Left ventricle myocardium inferior (tissue), 1 donor: ENCODE measurements at places on chromosomes 4 and X. TPM values are rescaled to one million over a fixed set of nuclear protein-coding genes. Genes with fewer than 3 reads are reported as not detected.

- H3K4me1 ChIP-seq = peaks cover 10% of the 10 kb centered on the region
- no peak for DNase-seq
- no peak overlapping the region for H3K4me3 ChIP-seq
- no peak overlapping the region for H3K27ac ChIP-seq
Observed at GRCh38 chrX:57587607-57588006, 4.2 kb upstream of the ZXDB start.

GRCh38 chrX:78650906-78651437 is 8.2 kb downstream of the RTL3 start:
- no peaks in the 10 kb centered on the region for H3K4me1 ChIP-seq
- H3K27ac ChIP-seq = no peak overlapping the region
- H3K36me3 ChIP-seq = no peaks in the 10 kb centered on the region
- DNase-seq = no peak

AWAT1 gene
- not detected for total RNA-seq

CXorf65 gene
- total RNA-seq = not detected

HPSE gene
- total RNA-seq = 1.1 TPM

DNA sequence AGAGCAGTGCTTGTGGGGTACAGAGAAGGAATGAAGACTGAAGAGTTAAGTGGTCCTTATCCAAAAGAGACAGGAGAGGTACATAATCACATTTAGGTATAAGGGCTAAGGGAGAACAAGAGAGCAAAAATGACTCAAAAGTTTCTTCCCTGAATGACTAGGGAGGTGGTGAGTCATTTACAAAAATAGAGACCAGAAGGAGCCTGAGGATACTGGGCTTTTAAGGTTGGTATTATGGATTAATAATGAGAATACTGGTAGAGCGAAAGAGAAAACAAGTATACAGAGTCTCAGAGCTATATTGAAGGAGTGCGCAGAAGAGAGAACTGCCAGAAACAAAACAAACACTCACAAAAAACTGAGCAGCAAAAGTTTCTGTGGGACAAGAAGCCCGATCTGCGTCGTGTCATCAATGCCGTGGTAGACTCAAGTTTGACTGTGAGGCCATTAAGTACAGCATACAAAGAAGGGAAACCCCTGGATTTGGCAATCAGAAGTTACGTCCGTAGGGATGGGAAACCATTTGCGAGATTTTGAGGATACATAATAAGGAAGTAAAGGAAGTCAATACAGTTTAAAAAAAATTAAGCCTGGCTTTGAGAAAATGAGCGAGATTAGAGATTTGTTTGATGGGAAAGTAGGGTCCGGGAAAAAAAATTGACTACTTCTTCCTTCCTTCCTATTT is 129.1 kb upstream of the STIM2 start:
- no peak overlapping the region for H3K4me3 ChIP-seq
- H3K27me3 ChIP-seq = no peaks in the 10 kb centered on the region
- H3K36me3 ChIP-seq = no peaks in the 10 kb centered on the region
- peaks cover 2% of the 10 kb centered on the region for H3K4me1 ChIP-seq

ABCB7 gene
- total RNA-seq = 37.2 TPM

ADH1C gene
- total RNA-seq = 2.6 TPM

DNA sequence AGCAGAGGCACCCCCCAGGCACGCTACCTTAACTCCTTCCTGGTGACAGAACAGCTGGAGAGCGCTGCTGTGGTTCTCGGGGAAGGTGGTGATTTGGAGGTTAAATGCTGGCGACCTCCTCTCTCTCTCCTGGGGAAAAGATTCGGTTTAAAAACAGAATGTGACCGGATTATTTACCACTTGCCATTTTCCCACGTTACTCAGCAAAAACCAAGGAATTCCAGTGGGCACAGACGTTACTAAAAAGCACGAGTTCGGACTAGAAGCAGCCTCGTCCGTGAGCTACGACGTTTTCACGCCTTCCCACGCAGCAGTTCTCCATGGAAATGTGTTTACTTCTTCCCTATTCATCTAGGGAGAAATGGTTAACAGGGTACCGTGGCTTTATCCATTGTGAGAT is 32.3 kb upstream of the C4orf50 start:
- H3K4me1 ChIP-seq = no peaks in the 10 kb centered on the region
- H3K27ac ChIP-seq = no peak overlapping the region
- DNase-seq = no peak
- peaks cover 53% of the 10 kb centered on the region for H3K27me3 ChIP-seq

PASD1 gene
- not detected for total RNA-seq

DNA sequence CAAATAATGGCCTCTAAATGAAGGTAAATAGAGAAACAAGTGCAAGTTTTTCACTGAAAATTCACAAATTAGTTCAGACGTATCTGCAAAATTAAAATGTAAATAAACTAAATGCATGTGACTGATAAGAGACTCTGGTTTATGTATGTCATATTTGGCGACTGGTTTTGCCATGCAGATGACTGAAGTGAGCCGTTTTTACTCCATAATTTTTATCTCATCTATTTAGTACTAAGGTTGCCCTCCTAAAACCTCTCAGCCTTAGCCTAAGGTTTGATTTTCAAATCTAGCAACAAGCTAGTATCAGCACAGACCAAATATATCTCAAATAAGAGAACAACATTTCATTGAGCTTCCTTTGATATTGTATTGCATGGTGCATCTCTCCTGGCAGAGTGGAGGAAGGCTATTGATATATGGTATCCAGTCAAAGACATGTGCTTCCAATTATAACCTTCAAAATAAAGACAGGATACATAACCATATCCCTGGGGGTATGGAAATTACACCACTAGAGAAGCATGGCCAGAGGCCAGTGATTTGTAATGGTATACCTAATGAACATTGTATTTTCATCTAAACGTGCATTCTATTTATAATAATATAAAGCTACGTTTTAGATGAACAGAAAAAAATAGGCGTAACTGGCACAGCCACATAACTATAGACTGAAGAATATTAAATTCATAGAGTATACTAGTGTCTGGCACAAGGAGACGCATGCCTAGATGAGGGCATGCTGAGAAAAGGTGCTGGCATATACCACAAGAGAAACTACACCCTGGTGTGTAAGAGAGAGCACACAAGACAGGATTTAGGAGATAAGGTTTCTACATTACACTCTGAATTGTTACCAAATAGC is 392.6 kb upstream of the INTU start:
- no peaks in the 10 kb centered on the region for H3K36me3 ChIP-seq

ATP1B4 gene
- total RNA-seq = 1.8 TPM

UGT2B15 gene
- total RNA-seq = not detected

CCSER1 gene
- 13.2 TPM for total RNA-seq

GRCh38 chrX:112137276-112137675 is 54.7 kb upstream of the TRPC5 start:
- H3K4me3 ChIP-seq = no peak overlapping the region
- no peak for DNase-seq
- no peaks in the 10 kb centered on the region for H3K4me1 ChIP-seq
- H3K27me3 ChIP-seq = no peaks in the 10 kb centered on the region
- no peak overlapping the region for H3K27ac ChIP-seq
- no peaks in the 10 kb centered on the region for H3K36me3 ChIP-seq

MTMR8 gene
- 0.44 TPM for total RNA-seq

- no peaks in the 10 kb centered on the region for H3K4me1 ChIP-seq
- no peaks in the 10 kb centered on the region for H3K36me3 ChIP-seq
- no peak for DNase-seq
Observed at GRCh38 chr4:22597471-22597870, 81.6 kb upstream of the ADGRA3 start.

- H3K4me3 ChIP-seq = no peak overlapping the region
- DNase-seq = no peak
- no peaks in the 10 kb centered on the region for H3K27me3 ChIP-seq
- no peaks in the 10 kb centered on the region for H3K36me3 ChIP-seq
- H3K4me1 ChIP-seq = no peaks in the 10 kb centered on the region
- H3K27ac ChIP-seq = no peak overlapping the region
Observed at GRCh38 chr4:20493761-20494353, 206.4 kb upstream of the PACRGL start.

DNA sequence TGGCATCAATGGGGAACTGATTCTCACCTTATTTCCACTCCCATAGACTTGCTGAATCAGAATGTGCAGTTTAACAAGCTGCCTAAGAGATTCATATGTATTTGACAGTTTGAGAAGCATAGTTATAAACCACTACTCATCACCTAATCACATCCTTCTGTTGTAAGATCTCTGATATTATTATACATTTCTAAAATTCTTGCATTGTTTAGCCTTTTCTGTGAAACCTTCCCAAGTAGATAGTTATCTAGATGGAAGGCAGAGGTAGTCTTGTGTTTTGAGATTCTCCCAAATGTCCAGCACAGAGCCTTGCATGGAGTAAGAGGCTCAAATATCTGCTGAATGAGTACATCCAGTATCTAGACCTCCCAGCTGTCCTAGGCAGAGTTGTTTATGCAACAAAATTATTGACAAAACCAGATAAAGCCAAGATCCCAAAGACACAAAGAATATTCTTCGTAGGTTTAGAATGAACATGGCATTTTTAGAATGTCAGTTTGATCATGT is 227.3 kb downstream of the KDR start:
- H3K36me3 ChIP-seq = no peaks in the 10 kb centered on the region
- H3K4me3 ChIP-seq = no peak overlapping the region
- no peaks in the 10 kb centered on the region for H3K27me3 ChIP-seq
- no peak overlapping the region for H3K27ac ChIP-seq
- DNase-seq = no peak
- no peaks in the 10 kb centered on the region for H3K4me1 ChIP-seq

EXOC1 gene
- total RNA-seq = 20.3 TPM

- no peak for DNase-seq
- no peak overlapping the region for H3K4me3 ChIP-seq
- no peaks in the 10 kb centered on the region for H3K27me3 ChIP-seq
- H3K4me1 ChIP-seq = peaks cover 24% of the 10 kb centered on the region
Observed at GRCh38 chrX:153719238-153719637, 4.9 kb downstream of the BCAP31 start.

GRCh38 chrX:120485638-120486520 is 16.8 kb upstream of the LAMP2 start:
- peak overlapping the region; percentile 64 for H3K4me3 ChIP-seq
- H3K27me3 ChIP-seq = no peaks in the 10 kb centered on the region

DOCK11 gene
- total RNA-seq = 3.8 TPM

CT83 gene
- total RNA-seq = not detected

DNA sequence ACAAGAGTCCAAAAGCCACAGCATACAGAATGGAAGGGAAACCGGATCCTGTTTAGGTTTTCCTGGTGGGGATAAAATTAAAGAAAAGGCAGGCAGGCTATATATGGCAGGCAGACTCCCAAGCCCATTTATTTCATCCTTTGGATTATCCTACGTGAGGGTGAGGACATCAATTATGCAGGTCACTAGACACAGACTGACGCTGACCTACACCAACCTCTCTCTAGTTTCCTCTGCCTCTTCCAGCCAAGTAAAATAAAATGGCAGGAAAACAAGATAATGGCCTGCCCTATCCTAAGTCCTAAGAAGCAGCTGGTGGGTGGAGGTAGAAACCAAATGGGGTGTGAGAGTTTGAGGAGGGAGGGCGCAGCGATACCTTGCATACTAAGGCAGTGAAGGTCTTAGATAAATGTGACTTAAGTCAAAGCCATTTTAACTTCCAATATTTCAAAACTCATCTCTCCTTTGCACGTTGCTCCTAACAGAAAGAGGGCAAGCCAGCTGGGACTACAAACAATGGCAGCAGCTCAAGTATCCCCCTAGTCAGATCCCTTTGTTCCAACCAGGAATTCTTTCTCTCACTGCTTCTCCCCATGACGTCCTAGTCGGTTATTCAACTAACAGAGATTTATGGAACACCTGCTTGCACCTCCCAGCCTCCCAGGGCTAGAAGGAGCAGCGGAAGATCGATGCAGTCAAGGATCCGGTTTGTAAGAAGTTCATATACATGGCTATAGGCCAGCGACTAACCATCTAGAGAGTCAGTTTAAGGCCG is 72.8 kb downstream of the IRF2 start:
- H3K4me1 ChIP-seq = peaks cover 86% of the 10 kb centered on the region
- peaks cover 71% of the 10 kb centered on the region for H3K36me3 ChIP-seq
- H3K27ac ChIP-seq = peak overlapping the region; percentile 93
- no peak for DNase-seq
- no peaks in the 10 kb centered on the region for H3K27me3 ChIP-seq
- H3K4me3 ChIP-seq = no peak overlapping the region

- no peaks in the 10 kb centered on the region for H3K36me3 ChIP-seq
- no peak for DNase-seq
- no peak overlapping the region for H3K4me3 ChIP-seq
- H3K27ac ChIP-seq = no peak overlapping the region
Observed at GRCh38 chr4:143773998-143774895, 73.8 kb upstream of the FREM3 start.

DNA sequence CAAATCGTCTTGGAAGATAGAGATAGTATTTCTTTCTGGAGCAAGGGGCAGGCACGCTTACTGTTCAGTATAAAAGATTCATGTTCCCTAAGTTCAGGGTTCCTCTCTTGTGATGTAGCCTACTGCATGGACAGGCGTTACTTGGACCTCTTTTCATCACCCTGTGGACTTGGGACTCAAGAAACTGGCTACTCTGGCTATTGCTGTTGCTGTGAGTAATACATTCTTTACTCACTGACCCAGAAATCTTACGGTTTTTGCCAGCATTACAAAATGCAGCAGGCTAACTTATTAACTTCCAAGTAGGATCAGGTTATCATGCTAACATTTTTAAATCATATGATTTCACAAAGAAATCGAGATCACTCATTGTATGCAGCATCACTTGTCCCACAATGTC is 12.8 kb upstream of the GUCY1B1 start:
- no peak overlapping the region for H3K27ac ChIP-seq
- no peaks in the 10 kb centered on the region for H3K27me3 ChIP-seq
- no peak for DNase-seq
- H3K4me3 ChIP-seq = no peak overlapping the region
- no peaks in the 10 kb centered on the region for H3K4me1 ChIP-seq

ZNF732 gene
- not detected for total RNA-seq

DNA sequence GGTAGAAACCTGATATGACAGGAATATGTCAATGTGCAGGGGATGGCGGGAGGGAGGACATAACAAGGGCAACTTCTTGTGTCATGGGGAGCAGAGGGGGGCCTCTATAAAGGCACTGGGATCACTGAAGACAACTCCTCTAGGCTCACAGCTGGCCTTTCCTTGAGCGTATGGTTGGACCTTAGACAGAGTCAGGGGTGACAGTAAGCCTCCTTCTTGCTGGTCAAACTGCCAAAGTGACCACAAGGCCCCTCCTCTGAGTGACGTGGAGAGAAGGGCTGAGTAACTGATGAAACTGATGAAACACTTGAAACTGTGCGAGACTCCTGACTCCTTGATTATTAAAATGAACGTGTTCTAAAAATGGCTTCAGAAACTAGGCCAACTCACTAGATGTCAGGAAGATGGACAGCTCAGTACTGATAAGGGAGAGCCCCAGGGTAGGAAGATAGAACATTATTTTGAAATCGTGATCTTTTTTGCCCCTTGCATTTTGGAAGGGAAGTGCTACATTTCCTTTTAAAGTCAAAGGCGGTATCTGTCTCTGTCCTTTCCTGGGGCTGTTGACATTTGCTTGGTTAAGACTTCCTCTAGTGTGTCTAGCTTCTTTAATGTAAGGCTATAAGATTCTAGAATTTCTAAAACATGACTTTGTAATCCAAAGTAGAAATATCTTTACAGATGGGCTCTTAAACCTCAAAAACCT is 1.6 kb downstream of the RAB33A start:
- H3K27ac ChIP-seq = peak overlapping the region; percentile 76
- H3K4me1 ChIP-seq = peaks cover 31% of the 10 kb centered on the region
- no peaks in the 10 kb centered on the region for H3K27me3 ChIP-seq
- no peaks in the 10 kb centered on the region for H3K36me3 ChIP-seq

- no peak overlapping the region for H3K27ac ChIP-seq
- no peaks in the 10 kb centered on the region for H3K27me3 ChIP-seq
- no peak overlapping the region for H3K4me3 ChIP-seq
Observed at GRCh38 chr4:136342666-136343065, 1189.6 kb downstream of the PCDH18 start.

TXLNG gene
- total RNA-seq = 5.1 TPM

- no peaks in the 10 kb centered on the region for H3K27me3 ChIP-seq
- no peak overlapping the region for H3K27ac ChIP-seq
- no peak for DNase-seq
- H3K4me1 ChIP-seq = peaks cover 58% of the 10 kb centered on the region
- H3K4me3 ChIP-seq = no peak overlapping the region
- peaks cover 8% of the 10 kb centered on the region for H3K36me3 ChIP-seq
Observed at GRCh38 chr4:152364883-152365282, 171.0 kb downstream of the FBXW7 start.
